ENCODE measurements at places on chromosomes 1 and 21.

- no peak for DNase-seq
These were observed 940 bp upstream of the PRKCZ start for GRCh38 chr1:2049225-2049717.

GRCh38 chr1:158039380-158039779 is 45.9 kb downstream of the KIRREL1 start:
- DNase-seq, result no peak

GRCh38 chr21:43956670-43957035 is 55.5 kb upstream of the TRAPPC10 start:
- no peak for DNase-seq

- DNase-seq, result no peak
These were observed 36.1 kb upstream of the ZC3H12A start for GRCh38 chr1:37438037-37438868.

- DNase-seq, result no peak
These were observed 348.5 kb upstream of the VAMP3 start for GRCh38 chr1:7422561-7422960.

DNA sequence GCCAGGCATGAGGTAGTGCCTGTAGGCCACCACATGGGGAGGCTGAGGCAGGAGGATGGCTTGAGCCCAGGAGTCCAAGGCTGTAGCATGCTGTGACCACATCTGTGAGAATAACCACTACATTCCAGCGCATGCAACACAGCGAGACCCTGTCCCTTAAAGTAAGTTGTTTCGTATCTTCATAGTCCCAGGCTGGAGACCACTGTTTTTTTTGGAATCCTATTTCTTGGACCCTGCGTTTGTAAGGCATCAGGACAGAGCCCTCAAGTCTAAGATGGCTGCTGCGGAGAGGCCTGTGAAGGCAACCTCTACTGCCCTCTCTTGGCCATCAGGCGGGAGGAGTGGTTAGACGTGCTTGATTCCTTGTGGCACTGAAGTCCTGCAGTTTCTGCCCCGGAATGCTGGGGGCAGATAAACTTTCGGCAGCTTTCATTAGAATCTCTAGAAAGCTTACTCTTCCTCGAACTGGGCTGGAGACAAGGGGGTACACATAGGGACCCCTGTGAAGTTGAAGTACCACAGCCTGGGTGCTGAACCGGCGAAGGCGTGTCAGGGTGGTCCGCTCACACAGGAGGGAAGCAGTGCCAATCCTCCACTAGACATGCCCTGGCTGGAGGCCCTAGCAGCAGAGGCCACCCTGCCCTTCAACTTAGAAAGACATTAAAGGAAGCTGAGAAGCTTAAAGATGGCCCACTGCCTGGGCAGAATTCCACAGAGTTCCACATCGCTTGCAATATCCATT is 36.6 kb downstream of the RABIF start:
- peak; percentile 27 for DNase-seq

DNA sequence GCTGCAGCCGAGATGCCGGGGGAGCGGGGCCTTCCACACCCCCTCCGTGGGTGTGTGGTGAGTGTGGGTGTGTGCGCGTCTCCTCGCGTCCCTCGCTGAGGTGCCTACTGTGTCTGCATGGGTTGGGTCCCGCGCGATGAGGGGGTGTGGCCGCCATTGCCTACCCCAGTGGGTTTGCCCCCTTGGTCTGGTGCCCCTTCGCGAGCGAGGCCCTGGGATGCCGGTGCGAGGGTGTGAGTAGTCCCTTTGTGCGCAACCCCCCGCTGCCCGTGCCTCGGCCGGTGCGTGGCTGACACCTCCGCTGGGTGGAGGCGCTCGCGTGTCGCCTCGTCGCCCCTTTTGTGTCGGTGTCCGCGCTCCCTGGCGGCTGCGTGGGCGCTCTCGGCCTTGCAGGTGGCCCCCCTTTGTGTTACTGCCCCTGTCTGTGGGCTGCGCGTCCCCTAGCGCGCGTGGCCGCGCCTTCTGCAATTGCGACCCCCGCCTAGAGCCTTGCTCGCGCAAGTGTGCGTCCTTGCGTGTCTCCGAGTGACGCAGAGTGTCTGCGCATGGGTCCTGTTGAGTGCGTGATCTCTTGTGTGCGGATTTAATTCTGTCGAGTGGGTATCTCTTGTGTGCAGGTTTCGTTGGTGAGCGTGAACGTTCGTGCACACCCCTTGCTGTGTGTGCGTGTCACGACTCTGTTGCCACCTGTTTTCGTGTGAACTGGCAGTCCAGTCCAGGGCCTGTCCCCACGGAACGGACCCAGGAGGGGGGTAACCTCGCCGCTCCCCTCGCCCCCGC is 553 bp downstream of the TTC3 start:
- DNase-seq, result peak; percentile 56

DNA sequence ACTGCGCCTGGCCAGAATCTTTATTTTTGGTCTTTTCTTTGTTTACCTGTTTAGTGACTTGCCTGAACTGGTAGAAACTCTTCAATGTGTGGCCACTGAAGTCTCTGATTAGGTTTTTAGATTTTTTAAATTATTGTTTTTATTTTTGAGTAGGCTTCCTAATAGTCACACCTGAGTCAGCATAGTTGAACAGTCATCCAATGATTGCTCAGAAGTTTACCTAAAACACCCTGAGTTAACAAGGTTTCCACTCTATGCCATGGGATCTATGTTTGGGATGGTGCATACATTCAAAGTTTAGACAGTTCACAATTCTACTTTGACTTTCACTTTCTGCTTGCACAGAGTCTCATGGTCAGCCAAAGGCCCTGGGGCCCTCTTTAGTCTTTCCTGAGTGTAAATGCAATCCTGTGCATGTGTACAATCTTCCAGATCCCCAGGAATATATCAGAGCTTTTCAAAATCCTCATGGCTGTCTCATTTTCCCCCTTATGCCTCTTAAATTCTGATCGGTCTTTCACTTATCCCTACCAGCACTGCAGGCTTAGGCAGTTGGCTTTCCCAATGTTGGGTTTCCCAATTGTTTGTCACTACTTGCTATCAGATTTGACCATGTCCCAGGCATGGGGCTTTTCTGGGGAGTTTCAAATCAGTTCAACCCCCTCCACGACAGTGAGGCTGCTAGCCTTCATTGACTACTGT is 114.4 kb upstream of the RAB3GAP2 start:
- DNase-seq, result no peak

GRCh38 chr1:197041486-197042353 is 25.3 kb downstream of the F13B start:
- DNase-seq, result no peak

DNA sequence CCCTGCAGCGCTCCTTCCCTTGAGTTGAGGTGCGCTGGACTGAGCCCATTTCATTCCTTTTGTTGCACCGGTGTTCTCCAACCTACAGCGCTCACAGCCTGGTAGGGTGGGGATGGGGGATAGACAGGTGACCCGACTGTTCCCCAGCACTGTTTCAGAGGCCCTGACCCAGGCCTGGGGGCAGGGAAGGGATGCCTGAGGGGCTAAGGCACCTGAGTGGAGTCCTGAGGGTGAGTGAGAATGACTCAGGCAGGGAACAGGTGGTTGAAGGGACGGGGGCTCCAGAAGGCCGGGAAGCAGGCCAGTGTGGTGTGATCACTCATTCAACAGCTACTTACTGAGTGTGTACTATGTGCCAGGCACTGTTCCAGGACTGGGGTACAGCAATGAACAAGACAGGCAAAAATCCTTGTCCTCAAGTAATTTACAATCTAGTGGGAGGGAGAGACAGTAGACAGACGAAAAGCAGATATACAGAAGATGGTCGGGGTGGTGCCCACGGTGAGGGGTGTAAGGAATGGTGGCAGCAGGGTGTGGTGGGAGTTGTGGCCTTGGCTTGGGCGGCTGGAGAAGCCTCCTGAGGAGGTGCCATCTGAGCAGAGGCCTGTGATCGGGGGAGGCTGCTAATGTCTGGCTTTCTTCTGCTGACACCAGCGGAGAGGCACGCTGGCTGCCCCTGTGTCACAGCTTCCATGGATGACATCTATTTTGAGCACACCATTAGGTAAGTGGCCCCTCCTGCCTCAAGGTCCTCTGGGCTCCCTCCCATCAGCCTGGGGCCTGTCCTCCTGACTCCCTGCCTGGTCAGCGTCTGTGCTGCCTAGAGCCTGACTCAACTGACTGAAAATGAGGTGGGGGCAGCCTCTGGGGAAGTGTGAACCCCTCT is 37.4 kb downstream of the ACOT11 start:
- no peak for DNase-seq

- no peak for DNase-seq
These were observed 275.7 kb downstream of the PBX1 start for GRCh38 chr1:164834641-164835040.

DNA sequence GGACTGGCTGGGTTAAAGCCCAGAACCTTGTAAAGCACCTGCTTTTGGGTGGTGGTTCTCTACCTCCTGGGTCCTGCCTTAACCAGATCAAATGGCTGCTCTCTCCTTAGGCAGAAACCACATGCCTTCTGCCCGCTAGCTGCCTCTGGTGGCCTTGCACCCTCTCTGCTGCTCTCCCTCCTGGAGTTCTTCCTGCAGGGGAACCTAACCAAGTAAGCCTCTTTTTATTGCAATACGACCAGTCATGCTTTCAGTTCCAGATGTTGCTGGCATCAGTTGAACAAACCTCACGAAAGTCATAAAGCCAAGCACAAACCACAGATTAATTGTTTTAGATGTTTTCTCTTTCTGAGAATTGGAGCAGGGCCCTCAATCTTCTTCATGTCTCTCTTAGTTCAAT is 118.9 kb downstream of the GDAP2 start:
- DNase-seq, result no peak

DNA sequence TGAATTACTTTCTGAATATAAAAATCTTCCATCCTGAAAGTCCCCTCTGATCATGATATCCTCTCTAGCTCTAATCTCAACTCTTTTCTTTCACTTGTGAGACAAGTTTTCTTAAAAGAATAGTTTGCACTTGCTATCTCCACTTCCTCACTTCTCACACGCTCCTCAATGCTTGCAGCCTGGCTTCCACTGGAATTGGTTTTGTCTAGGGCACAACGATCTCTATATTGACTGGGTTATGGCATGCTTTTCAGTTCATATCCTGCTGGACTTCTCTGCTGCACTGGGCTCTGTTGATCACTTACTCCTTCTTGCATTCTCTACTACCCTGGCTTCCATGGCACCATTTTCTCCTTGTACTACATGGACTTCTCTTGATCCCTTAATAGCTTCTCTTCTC is 474 bp downstream of the FCRLA start:
- no peak for DNase-seq

DNA sequence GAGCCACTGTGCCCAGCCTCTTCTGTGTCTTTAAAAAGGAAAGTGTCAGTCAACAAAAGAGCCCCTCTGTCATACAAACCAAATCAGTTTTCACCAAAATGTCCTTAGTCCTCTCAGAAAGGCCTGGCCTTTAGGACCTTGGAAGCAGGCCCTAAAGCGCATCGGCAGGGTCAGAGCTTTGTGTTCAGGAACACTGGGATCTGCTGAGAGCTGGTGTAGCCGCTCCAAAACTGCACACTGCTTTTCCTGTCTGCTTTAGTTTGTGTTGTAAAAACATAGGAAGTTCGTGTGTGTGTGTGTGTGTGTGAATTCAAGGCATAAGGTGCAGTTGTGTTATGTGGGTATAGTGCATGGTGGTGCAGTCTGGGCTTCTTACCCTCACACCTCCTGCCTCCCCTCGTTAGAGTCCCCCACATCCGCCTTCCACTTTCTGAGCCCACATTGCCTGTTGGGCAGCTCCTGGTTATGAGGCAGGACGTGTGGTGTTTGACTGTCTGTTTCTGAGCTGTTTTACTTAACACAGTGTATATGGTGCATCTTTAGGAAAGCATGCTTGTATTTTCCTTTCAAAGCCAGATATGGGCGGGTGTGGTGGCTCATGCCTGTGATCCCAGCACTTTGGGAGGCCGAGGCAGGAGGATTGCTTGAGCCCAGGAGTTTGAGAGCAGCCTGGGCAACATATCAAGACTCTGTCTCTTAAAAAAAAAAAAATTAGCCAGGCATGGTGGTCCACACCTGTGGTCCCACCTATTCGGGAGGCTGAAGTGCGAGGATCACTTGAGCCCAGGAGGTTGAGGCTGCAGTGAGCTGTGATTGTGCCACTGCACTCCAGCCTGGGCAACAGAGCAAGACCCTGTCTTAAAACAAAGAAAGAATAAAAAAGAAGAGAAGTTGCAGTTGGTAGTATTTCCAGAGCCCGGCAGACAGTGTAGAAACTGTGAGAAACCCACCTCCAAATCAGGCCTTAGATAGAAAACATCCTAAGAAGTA is 12.4 kb downstream of the IBA57 start:
- DNase-seq, result no peak

DNA sequence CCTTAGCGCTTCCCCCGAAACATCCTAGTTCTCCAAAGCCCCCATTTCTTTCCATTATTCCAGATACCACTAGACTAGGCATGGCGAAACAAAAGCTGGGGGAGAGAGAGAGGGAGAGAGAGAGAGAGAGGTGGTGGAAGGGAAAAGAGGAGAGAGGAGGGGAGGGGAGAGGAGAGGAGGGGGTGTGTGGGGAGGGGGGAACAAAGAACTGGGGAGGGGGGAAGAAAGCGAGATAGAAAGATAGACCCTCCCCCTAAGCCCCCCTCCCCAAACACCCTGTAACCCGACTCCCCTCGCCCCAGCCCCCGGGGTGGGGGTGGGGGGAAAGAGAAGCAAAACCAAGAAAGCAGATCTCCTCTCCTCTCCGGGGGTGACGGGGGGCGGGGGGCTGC is 352 bp downstream of the MEX3A start:
- no peak for DNase-seq

DNA sequence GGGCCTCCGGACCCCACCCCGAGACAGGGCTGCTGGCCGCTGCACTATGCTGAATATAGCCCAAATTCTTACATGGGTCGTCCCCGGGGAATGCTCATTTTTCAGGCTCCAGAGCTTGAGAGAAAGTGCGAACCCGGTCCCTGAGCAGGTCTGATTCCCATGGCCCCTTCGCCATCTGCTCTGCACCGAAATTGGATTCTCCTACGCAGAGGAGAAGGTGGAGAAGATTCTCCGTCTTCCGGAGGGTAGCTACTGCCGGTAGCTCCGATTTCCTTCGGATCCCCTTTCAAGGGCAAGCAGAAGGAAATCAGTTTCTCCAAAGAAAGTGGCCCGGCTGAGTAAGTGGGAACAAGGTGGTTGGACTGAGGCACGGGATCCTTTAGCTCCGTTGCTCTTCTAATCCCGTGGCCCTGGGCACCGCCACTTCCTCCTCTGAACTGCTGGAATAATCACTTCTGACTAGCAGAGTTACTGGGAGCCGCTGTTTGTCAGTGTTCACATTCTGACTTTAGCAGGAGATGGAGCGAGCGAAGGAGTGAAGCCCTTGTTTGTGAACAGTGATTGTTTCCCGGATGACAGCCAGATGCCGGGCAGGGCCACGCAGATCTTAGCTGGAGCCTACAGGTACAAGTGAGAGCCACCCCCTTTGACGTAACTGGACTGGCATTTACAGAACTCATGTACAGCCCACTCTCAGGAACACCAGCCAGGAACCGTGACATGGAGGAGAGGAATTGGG is 1.1 kb upstream of the ZNF496 start:
- DNase-seq, result no peak

DNA sequence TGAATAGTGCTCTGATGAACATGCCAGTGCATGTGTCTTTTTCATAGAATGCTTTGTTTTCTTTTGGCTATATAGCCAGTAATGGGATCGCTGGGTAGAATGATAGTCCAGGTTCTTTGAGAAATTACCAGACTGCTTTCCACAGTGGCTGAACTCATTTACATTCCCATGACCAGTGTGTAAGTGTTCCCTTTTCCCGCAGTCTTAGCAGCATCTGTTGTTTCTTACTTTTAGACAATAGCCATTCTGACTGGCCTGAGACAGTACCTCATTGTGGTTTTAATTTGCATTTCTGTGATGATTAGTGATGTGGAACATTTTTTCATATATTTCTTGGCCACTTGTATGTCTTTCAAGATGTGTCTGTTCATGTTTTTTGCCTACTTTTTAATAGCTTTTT is 784.5 kb downstream of the USP25 start:
- DNase-seq, result no peak
